ENCODE measurements at places on chromosomes 6 and 20. TPM values are rescaled to one million over a fixed set of nuclear protein-coding genes. Genes with fewer than 3 reads are reported as not detected.

PRDM13 gene
- total RNA-seq: not detected

OPRM1 gene
- not detected for total RNA-seq

SOBP gene
- total RNA-seq: 1.9 TPM

ZBTB46 gene
- 13.8 TPM for total RNA-seq

C20orf96 gene
- 1.9 TPM for total RNA-seq

SMPDL3A gene
- total RNA-seq: 21.3 TPM

ZBTB2 gene
- total RNA-seq: 8.7 TPM
